ENCODE measurements at places on chromosomes 2 and 18. TPM values are rescaled to one million over a fixed set of nuclear protein-coding genes. Genes with fewer than 3 reads are reported as not detected.

- peak; percentile 40 for DNase-seq
- no peak overlapping the region for H3K27ac ChIP-seq
- no peaks in the 10 kb centered on the region for H3K36me3 ChIP-seq
- no peaks in the 10 kb centered on the region for H3K4me1 ChIP-seq
These were observed 114.9 kb upstream of the AGAP1 start for GRCh38 chr2:235378944-235379343.

GRCh38 chr2:98448441-98449145 is 3.9 kb downstream of the INPP4A start:
- no peak overlapping the region for H3K4me3 ChIP-seq
- peaks cover 32% of the 10 kb centered on the region for H3K4me1 ChIP-seq
- no peak for DNase-seq
- H3K27me3 ChIP-seq: no peaks in the 10 kb centered on the region
- H3K36me3 ChIP-seq: no peaks in the 10 kb centered on the region

The METTL4 gene
- 3.2 TPM for total RNA-seq

The L3MBTL4 gene
- total RNA-seq: 10.8 TPM

The IMPACT gene
- 43.5 TPM for total RNA-seq

All from adrenal gland (tissue), 19 donors.